ENCODE measurements at places on chromosomes 13 and 19.
A peak's percentile ranks its signal among the peaks of the same experiment; 100 is the strongest.

GRCh38 chr19:2578901-2579677, 103.2 kb downstream of the GADD45B start:
- DNase-seq: peak; percentile 83

GRCh38 chr13:79406597-79406908, 498 bp upstream of the RBM26 start:
- no peak for DNase-seq

DNA sequence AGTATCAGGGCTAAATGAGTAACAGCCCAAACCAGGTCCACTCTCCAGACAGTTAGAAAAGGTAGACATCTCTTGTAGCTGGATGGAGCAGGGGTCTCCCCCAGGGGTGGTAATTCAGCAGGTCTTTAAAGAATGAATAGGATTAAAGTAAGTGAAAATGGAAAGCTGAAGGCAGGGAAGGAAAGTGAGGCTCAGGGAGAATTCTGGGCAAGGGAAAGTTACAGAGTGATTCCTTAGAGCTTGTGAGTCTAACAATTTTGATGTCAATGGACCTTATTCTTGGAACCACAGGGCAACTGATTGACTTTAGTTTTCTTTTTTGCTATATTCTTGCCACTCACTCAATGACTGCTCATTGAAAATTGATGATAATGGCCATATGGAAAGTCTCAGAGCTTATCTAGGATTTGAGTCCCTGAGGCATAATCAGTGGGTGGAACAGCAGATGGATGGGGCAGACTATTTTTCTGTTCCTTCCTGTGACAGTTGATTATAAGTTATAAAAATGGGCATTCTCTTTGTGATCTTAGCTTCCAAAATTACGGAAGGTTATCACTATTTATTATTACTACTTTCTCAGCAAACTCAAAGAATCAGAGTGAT, 76.9 kb downstream of the LRCH1 start:
- DNase-seq: no peak

DNA sequence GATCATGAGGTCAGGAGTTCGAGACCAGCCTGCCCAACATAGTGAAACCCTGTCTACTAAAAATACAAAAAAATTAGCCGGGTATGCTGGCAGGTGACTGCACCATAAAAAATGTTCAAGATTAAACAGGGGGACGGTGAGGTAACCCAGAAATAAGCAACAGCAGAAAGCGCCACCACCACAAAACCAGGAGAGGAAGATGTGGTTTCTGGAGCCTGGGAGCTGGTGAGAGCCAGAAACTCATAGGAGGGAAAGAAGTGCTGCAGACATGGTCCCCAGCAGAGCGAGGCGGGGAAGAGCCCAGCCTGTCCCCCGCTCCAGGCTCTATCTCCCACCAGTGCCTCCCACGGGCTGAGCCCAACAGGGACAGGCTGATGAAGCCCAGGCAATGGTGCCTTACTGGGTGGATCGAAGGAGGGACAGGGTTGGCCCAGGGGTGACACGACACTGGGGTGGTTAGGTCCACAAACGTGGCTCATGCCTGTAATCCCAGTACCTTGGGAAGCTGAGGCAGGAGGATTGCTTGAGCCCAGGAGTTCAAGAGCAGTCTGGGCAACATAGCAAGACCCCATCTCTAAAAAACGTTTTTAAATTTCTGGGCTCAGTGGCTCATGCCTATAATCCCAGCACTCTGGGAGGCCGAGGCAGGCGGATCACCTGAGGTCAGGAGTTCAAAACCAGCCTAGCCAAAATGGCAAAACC, 19.0 kb downstream of the SPC24 start:
- DNase-seq: no peak

GRCh38 chr13:35787937-35788336, 311.4 kb upstream of the MAB21L1 start:
- DNase-seq: no peak

DNA sequence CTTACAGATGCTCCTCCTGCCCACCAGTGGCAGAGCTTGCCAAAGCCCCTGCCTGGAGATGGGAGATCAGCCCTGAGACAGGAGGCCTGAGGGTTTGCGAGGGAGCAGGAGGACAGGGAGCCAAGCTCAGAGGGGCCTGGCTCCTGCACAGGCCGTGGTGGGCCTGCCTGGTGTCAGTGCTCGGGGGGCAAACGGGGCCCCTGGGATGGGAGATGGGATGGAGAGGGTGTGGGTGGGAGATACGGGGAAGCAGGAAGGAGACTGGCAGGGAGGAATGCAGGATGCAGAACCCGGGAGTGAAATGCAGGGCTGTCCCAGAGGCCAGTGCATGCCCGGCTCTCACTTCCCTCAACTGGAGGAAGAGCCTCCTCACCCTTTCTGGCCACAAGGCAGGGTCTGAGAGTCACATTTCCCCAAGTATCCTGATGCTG, 19.9 kb downstream of the ELAVL1 start:
- no peak for DNase-seq

DNA sequence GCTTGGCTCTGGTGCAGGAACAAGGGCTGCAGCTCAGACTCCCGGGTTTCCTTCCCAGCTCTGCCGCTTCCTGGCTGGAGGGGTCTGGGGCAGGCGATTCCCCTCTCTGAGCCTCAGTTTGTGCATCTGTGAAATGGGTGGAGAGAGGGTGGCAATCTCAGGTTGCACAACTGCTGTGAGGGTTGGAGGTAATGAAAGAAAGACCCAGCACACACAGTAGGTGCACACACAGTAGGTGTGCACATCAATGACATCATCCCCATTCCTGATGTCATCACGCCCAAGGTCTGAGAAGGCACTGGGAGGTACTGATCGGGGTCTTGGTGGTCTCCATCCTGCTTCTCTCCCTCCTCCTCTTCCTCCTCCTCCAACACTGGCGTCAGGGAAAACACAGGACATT, 2.7 kb downstream of the LILRB4 start:
- no peak for DNase-seq

- no peak for DNase-seq
Measured at GRCh38 chr13:36628377-36629056, 45.3 kb upstream of the SERTM1 start.

GRCh38 chr13:106377931-106378662, 157.4 kb downstream of the EFNB2 start:
- DNase-seq: no peak

- DNase-seq: no peak
Measured at GRCh38 chr13:88345171-88345847, 674.1 kb downstream of the SLITRK5 start.

DNA sequence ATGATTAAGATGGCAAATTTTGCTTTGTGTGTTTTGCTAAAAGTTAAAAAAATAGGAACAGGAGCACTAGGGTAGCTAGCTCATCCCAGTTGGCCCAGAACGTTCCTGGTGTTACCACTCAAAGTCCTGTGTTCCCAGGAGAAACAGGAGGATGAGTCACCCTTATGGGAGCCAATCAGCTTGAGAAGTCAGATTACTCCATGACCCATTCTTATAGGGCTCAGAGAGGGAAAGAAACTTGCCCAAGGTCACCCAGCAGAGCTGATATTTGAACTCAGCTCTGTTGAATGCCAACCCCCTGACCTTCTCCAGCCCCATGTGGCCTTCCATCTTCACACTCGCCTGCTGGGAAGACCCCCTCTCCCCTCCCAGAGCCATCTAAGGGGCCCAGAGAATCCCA, 13.0 kb downstream of the NMRK2 start:
- peak; percentile 46 for DNase-seq

- no peak for DNase-seq
Measured at GRCh38 chr13:67048084-67048820, 181.9 kb downstream of the PCDH9 start.

GRCh38 chr13:20326276-20326675, 94.2 kb upstream of the GJB6 start:
- no peak for DNase-seq

- DNase-seq: peak; percentile 54
Measured at GRCh38 chr13:49357694-49358093, 86.2 kb downstream of the CAB39L start.

DNA sequence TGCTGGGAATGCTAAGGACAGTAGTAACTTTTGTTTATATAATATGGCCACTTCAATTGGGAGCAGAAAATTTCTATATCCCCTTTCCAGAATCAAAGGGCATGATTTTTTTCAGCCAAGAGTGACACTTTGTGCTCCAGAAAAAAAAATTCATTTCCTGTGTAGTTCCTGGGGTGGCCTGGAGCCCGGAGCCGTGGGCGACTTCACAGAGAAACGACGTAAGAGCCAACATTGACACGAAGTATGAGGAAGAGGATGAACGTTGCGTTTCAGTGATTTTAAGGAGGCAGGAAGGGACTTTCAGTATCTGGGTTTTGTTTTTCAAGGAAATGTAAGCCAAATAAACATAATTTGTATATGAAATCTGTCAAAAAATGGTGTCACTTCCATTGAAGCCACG, 187.6 kb downstream of the STK24 start:
- DNase-seq: no peak

GRCh38 chr19:38021352-38021751, 114.3 kb downstream of the SIPA1L3 start:
- no peak for DNase-seq

GRCh38 chr13:45996631-45997030, 55.9 kb downstream of the ZC3H13 start:
- DNase-seq: no peak

GRCh38 chr13:73403355-73404120, 344.7 kb downstream of the KLF5 start:
- peak; percentile 58 for DNase-seq

GRCh38 chr13:85321734-85322133, 477.5 kb downstream of the SLITRK6 start:
- DNase-seq: no peak

DNA sequence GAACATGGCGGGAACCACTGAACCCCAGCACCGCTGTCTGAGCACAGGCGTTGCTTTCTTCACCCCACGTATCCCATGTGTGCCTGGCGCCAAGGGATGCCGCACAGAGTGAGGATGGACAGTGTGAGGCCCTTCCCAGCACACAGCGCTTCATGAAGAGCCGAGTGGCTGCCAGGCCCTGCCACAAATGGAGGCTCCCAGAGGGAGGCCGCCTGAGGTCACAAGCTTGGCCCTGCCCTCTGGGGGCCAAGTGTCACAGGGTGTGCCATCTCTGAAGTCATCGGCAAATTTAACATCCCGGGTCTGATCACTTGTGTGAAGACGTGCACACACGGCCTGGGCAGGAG, 24.4 kb downstream of the MPND start:
- no peak for DNase-seq

GRCh38 chr19:31513841-31514240, 164.6 kb upstream of the TSHZ3 start:
- no peak for DNase-seq

DNA sequence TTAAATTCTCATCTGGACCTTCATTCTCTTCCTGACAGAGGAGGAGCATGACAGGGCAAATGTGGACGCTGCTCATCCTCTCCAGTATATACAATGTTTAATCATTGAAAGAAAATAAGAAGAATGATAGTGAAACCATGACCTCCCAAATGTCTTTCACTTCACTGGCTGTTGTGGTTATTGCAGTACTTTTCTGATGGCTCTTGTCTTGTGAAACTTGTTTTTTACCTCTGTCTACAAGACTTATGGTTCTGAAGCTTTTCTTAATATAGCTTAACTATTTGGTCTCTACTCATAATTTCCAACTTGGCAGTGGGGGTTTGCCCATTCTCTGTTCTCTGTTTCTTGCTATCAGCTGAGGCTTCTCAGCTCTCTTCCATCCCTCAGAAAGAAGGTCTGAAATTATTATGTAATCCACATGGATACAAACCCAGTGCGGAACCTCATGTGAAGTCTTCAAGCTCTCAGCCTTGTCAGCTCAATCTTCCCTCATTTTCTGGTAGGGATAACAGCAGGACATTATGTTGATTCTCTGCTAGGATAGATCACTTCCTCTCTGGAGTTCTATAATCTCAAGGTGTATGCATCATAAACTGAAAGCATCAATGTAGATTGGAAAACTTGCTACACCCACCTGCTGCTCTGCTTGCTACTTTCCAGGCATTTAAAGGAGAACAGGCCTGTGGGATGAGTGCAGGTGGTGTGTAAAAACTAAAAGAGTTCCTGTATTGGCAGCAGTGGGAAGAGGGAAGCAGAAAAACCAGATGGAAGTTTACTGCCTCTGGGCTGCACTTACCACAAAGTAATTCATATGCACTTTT, 250.3 kb upstream of the HTR2A start:
- no peak for DNase-seq

GRCh38 chr19:48218997-48219396, 36.7 kb downstream of the CARD8 start:
- no peak for DNase-seq

DNA sequence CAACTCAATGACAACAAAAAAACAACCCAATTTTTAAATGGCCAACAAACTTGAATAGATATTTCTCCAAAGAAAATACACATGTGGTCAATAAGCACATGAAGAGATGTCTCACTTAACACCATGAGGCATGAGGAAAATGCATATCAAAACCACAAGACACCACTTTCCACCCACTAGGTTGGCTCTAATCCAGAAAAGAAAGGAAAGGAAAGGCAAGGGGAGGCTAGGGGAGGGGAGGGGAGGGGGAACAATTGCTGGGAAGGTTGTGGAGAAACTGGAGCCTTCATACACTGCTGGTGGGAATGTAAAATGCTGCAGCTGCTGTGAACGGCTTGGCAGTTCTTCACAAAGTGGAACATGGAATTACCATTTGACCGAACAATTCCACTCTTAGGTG, 854.3 kb downstream of the UQCRFS1 start:
- no peak for DNase-seq

- no peak for DNase-seq
Measured at GRCh38 chr19:50476907-50477238, 225 bp upstream of the GARIN5A start.

DNA sequence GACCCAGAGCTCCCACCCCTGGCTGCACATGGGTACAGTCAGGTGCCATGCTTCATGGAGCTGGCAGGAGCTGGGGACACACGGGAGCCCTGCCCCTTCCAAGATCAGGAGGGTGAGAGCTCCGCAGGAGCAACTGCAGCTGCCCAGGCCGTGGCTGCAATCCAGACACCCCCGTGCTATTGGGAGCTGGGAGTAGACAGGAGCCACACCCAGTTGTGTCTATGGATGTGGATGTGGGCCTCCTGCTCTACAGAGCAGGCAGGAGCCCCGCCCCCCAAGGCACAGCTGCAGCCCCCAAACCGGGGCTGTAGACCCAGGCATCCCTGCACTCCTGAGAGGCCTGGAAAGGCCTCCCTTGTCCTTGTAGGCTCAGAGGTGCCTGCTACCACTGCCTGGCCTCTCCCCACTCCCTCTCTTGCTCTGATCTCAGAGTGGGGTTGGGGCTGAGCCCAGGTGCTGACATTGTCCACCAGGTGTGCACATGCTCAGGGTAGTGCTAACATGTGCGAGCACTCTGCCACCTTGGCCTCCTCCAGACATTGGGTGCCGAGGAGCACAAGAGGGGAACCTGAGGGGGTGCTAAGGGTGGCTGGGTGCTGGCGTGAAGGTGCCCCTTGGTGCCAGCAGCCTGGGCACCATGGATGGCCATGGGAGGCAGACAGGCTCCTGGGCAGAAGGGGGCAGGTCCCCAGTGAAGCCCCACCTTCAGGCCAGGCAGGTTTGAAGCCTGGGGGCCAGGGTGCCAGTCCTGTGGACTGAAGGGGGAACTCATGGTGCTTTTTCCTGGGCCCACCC, 8.0 kb upstream of the BAX start:
- DNase-seq: no peak

GRCh38 chr13:38518328-38518727, 168.5 kb upstream of the FREM2 start:
- no peak for DNase-seq

- DNase-seq: peak; percentile 48
Measured at GRCh38 chr19:3108775-3109174, 14.6 kb downstream of the GNA11 start.
